ENCODE measurements at places on chromosomes 6 and 20. TPM values are rescaled to one million over a fixed set of nuclear protein-coding genes. Genes with fewer than 3 reads are reported as not detected.

GRCh38 chr6:45555981-45556771 is 178.4 kb upstream of the SUPT3H start:
- peak; percentile 55 for DNase-seq

DNA sequence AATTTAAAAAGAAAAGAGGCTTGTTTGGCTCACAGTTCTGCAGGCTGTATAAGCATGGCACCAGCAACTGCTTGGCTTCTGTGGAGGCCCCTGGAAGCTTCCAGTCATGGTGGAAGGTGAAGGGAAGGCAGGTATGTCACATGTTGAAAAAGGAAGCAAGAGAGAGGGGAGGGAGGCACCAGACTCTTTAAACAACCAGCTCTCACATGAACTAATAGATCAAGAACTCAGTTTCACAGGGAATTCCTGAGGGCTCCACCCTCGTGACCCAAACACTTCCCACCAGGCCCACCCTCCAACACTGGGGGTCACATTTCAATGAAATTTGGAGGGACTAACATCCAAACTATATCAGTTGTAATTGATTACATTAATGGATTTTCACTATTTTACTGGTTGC is 127.9 kb upstream of the MLIP start:
- no peak for DNase-seq

ARMH2 gene
- not detected for polyA plus RNA-seq

RBPJL gene
- polyA plus RNA-seq: not detected

VGLL2 gene
- 93.8 TPM for polyA plus RNA-seq

- no peak for DNase-seq
Observed at GRCh38 chr20:50572938-50573777, 63.0 kb downstream of the PTPN1 start.

EYA2 gene
- polyA plus RNA-seq: 1.5 TPM

DNA sequence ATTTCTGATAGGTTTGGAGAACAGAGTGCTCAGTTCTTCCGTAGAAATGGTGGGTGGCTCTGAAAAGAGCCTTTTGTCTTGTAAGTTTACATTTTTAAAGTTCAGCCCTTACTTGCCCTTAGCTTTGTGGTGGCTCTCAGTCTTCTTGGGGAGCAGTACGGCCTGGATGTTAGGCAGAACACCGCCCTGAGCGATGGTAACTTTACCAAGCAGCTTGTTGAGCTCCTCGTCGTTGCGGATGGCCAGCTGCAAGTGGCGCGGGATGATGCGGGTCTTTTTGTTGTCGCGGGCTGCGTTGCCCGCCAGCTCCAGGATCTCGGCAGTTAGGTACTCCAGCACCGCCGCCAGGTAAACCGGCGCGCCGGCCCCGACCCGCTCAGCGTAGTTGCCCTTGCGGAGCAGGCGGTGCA is 19.5 kb downstream of the OR2B2 start:
- DNase-seq: no peak

- DNase-seq: no peak
Observed at GRCh38 chr20:24501764-24502556, 32.5 kb downstream of the SYNDIG1 start.

UBE3D gene
- 7.4 TPM for polyA plus RNA-seq

DNA sequence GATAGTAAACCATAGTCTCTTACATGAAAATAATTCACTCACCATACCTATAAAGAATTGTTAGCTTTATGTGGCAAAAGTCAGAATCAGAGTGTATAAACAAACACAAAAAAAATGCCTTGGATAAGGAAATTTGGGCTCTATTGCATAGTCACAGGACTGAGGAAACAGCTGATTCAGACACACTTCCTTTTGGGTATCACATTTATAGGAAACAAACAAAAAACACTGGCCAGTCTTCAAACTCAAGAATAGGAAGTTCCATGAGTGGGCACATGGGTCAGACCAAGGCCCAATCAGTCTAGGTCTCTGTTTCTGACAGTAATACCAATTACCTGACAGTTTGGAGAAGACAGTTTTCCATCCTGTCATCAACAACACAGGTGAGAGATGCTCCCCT is 8.0 kb downstream of the SLC18B1 start:
- DNase-seq: no peak

DNA sequence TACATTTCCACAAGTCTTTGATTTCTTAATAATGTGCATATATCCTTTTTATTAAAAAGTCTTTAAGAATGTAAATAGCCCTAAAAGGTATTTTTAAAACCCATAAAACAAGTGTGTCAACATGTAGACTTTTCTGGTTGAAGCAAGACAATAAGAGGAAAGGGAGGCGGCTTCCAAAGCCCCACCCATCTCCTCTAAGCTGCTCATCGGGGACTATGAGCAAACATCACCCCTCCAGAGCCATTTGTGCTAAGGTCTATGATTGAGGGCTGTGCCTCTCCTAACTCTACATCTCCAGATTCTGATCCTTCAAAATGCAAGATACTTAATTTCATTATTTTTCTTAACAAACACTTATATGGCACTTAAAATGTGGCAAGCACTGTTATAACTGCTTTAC is 2.5 kb upstream of the NAA20 start:
- no peak for DNase-seq

DNA sequence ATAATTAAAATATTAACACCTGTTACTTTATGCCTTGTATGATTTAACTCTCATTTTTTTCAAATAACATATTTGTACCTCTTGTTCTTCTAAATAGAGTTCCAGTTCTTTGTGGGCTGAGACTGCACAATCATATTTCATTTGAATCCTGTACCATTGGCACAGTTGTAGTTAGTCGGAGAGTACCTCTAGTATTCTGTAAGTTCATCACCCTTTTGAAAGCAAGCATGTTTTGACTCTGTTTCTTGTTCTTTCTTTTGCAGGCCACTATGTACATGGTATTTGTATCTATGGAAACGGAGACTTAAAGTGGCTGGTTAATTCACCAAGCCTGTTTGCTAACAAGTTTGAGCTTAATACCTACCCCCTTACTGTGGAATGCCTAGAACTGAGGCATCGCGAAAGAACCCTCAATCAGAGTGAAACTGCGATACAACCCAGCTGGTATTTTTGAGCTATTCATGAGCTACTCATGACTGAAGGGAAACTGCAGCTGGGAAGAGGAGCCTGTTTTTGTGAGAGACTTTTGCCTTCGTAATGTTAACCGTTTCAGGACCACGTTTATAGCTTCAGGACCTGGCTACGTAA is 68.2 kb downstream of the C6orf52 start:
- no peak for DNase-seq

DNA sequence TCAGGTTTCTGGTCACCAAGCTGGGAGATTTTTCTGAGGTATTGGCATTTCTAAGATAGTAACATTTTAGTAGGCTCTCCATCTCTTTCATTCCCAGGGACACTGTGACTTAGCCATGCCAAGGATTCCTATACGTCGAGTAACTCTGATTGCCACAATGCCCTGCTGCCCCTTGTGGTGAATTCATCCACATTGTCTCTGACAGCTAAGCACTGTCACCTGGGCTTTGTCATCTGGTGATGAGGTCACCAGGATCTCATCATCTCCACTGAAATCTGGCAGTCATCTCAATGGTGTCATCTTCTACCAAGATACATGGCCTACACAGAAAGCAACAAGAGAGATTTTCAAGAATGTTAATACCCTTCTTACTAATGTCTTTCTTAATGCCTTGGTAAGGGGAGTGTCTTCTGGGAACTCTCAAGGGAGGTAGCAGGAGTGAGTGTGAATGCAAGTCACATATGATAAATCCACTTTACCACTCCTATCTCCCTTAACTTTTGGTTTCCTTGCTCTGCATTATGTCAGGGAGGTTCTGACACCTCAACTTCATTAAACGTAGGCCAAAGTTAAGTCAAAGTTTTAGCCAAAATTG is 246.7 kb downstream of the CD109 start:
- no peak for DNase-seq

GRCh38 chr20:44807051-44807683 is 3.2 kb downstream of the RIMS4 start:
- no peak for DNase-seq

DNA sequence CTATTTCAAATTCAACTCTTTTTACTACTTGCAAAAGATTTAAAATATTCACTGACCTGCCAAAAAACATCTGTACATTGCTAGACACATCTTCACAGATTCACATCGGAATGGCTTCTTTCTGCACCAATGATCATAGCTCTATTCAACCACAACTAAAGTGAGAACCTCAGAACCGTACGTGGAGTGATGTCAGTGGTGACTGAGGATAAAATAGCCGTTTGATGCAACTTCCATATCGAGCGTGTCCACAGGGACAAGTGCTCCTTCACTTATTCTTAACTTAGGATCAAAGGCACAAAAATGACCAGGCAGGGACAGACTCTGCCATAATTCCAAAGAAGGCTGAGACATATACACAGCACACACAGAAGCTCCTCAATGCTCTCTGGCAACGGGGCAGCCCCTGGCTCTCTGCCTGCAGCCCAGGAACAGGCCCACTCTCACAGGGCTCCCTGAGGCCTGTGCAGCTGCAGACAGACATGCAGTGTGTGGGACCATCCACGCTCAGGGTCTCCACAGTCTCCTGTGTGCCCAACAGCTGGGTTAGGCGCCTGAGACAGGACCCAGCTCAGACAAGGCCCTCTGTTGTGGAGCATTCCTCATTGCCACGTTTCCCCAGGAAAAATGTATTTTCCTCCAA is 22.8 kb downstream of the FYN start:
- DNase-seq: no peak

TFAP2B gene
- polyA plus RNA-seq: 0.08 TPM

SLX4IP gene
- 4.3 TPM for polyA plus RNA-seq

PPIL6 gene
- 5.2 TPM for polyA plus RNA-seq

DNA sequence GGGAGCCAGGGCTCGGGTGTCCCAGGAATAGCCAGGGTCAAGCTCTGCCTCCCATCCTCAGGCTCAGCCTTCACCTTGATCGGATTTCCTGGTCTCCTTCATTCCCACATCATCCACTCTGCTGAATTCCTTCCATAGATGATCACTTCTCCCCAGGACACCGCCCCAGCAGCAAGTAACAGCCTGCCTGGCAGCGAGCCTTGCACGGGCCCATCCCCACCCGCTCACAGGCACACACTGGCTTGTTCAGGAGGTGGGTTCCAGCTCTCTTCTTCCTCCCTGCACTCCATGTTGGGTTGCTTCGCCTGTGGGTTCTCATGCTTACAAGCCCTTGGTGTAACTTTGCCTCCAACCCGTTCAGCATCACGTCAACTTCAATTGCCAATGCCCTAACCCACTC is 113.0 kb upstream of the IYD start:
- no peak for DNase-seq

- no peak for DNase-seq
Observed at GRCh38 chr20:2002365-2002764, 8.5 kb upstream of the PDYN start.

GRCh38 chr6:54697424-54697823 is 149.1 kb upstream of the FAM83B start:
- no peak for DNase-seq

PRR18 gene
- polyA plus RNA-seq: 1.1 TPM

DNA sequence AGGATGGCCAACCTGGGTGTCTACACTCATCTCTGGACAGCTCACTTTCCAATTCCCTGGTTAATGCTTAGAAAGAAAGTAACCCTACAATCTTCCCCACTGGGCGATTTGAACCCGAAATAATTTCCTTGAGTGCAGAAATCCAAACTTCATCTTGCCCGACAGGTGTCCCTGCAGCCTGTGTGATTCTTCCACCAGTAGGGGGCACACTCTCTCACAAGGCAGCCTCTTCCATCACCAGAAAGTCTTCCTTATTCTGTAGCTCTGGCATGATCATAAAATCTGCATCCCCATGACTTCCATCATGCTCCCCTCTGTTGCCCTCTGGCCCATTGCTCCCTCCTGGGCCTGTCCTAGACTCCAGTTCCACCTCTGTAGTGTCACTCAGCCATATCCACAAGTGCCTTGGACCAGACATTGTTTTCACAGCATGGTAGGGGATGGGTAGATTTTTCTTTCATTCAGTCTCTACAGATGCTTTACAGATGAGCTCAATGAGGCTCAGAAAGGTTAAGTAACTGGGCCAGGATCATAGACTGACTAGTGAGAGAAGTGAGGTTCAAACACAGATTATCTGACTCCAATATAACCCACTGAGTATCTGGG is 170.4 kb upstream of the SPTLC3 start:
- DNase-seq: no peak

GRCh38 chr20:56987986-56988385 is 278.5 kb downstream of the BMP7 start:
- no peak for DNase-seq

DNA sequence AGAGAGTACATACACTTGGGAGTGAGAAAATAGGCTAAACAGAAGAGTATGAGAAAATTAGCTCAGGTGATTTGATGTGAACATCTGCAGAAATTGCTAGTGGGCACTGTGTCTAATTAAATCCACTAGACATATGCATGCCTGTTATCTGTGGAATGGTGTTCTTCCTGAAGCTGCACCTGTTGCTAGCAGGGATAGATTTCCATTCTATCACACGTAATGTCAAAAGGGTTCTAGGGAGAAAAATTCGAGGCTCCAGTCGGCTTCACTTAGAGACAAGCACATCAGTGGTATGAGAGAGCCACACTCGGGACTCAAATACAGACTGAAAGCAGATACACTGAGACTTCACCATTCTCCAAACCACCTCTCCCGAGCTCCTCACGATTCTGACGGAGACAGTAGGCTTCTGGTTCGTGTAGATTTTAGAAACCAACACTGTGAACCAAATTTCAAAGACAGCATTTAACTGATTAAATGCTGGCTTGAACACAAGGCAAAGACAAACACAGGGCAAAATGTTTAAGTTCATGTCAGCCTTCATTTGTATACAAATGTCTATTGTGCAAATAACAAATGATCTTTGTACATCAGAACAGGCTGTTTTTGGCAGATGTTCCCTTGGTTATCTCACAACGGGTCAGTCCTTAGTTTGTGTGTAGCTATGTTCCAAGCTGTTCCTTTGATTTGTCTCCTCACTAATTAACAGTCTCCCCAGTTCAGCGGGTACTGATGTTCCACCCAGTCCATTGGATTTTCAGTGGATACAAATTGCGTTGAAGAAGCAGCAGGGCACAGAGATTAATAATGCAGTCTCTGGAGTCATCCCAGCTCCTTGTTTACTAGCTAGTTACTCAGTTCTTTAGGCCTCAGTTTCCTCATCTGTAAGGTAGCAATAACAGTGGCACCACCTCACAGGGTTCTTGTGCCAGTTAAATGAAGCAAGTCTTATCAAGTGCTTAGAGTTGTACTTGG is 131.0 kb upstream of the IFNGR1 start:
- no peak for DNase-seq

GRCh38 chr20:59589086-59589684 is 15.2 kb upstream of the PHACTR3 start:
- DNase-seq: no peak

IL17F gene
- polyA plus RNA-seq: not detected

DNA sequence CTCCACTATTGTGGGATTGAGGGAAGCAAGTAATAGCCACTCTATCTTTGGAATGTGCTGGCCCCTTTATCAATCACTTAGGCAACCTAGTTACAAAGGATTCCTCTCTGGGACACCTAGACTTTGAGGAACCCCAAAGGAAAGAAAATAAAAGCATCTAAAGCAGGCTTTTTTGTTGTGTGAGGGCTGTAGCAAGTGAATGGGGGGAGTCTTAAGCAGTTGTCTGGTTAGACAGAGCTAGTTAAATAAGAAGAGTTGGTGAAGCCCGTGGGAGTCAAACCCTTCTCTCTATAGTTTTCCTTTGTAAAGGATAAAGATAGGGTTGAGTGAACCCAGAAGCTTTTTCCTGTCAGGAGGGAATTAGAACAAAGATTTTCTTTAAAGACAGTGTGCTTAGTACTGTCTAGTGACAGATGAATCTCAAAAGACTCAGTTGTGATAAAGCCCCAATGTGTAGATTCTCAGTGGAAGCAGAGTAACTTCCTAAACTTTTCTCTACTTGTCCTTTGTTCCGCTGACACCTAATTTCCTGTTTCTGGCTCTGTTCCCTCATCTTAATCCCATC is 63.3 kb downstream of the HDGFL1 start:
- no peak for DNase-seq

LYRM4 gene
- 20.4 TPM for polyA plus RNA-seq

MYCT1 gene
- 18.0 TPM for polyA plus RNA-seq

- no peak for DNase-seq
Observed at GRCh38 chr6:159681191-159681880, 11.7 kb downstream of the SOD2 start.

Data from forelimb muscle (tissue), 1 donor.